Effector CD4-positive, alpha-beta T cell (primary cell): ENCODE measurements at places on chromosomes 6 and 20.

DNA sequence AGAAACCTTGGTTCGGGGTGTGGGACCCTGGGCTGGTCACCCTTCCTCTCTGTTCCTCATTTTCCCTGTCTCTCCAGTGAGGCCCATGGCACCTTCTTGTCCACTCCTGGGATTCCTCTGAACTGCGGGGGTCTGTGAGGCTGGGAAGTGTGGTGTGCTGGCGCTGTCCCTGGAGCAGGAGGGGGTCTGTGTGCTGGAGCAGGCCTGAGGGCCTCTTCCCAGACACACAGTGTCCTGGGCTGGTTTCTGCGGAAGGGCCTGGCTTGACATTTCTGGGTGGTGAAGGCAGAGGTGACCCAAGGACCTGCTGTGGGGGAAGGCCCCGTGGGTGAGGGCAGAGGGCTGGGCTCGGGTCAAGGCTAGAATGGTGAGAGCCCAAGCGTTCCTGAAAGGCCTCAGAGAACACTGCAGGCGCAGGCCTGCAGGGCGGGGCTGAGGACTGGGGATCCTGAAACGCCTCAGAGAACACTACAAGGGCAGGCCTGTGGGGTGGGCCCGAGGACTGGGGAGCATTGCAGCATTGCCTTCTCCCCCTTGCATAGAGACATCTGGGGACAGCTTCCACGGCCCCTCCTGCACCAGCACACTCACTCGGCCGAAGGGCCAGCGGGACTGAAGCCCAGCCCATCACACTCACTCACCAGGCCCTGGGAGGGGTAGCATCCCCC is 10.6 kb upstream of the BAK1 start:
- no peak for DNase-seq

DNA sequence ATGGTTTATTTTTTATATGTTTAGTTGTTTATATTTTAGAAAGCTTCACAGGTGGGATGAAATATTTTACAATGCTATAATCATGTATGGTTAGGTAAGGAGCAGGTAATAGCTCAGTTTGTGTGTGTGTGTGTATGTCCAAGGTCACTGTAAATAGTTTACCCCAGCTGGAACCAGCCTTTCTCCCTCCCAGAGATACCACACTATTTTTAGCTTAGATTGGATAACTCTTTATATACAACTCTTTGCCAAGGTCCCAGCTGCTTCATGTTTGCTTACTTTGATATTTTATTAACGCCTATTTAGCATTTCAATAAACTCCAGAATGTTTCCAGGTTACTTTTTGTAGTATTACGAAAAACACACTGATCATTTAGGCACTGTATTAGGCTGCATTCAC is 1.8 kb upstream of the PEX7 start:
- no peak for DNase-seq

- DNase-seq: no peak
Measured at GRCh38 chr20:50005471-50005981, 22.7 kb downstream of the SNAI1 start.

- DNase-seq: no peak
Measured at GRCh38 chr6:41728073-41728936, 7.1 kb downstream of the TFEB start.

DNA sequence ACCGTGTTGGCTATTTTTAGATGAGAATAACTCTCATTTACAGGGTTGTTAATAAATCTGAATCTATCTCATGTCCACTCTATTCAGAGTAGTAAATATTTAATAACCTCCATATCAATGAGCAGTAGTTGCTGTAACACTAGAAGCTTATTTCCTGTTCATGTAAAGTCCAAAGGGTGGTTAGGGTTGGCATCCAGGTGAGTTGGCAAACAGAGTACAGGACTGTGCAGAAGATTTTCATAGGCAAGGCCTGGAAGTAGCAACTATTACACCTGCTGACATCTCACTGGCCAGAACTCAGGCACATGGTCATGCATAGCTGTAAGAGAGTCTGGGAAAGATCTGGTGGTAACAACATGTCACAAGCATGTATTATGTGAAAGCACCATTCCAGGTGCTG is 147.5 kb downstream of the PHF3 start:
- no peak for DNase-seq
